ENCODE measurements at places on chromosomes 13 and 19. TPM values are rescaled to one million over a fixed set of nuclear protein-coding genes. Genes with fewer than 3 reads are reported as not detected.

GRCh38 chr19:461721-462551 lies 1.1 kb upstream of the SHC2 start:
- DNase-seq, result no peak

DNA sequence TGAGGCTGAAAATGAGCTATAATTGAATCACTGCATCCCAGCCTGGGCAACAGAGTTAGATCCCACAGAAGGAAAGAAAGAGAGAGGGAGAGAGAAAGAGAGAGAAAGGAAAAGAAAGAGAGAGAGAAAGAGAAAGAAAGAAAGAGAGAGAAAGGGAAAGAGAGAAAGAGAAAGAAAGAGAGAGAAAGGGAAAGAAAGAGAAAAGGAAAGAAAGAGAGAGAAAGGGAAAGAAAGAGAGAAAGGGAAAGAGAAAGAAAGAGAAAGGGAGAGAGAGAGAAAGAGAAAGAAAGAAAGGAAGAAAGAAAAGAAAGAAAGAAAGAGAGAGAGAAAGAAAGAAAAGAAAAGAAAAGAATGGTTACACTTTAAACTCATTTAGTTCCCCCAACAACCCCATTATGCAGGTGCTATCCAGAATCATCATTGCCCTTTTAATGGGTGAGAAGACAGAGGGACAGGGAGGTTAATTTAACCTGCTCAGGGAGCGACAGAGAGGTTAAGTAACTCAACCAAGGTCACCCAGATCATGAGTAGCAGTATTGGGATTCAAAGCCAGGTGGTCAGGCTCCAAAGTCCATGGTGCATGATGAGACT lies 10.2 kb upstream of the DPP9 start:
- DNase-seq, result no peak

DNA sequence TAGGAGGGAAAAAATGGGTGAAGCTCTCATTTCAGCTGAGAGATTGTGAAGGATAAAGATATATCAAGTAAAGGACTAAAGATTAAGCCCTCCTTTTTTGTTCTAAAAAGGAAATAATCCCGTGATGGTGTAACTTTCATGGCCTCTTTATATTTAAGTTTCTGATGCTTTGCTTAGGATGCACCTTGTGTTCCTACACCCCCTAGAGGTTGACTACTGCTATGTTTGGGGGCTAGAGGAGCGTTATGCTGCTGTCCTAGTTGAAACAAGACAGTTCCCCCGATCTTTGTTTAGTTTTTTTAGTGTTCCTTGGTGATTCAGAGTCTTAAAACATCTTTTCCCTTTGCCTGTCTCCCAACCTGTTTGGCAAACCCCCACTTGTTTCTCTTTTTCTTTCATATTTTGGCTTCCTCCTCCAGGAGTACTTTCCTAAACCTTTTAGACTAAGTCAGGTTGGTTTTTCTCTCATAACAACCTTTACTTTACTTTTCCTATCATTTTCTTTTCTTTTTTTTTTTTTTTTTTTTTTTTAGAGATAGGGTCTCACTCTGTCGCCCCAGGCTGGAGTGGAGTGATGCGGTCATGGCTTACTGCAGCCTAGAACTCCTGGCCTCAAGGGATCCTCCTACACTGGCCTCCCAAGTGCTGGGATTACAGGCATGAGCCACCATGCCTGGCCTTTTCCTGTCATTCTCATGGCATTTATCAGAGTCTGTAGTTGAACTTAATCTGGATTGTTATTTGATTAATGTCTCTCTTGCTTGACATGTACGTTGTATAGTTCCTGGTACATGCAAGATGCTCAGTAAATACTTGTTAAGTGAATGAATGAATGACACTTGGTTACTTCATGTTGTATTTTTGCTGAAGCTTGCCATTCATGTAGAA lies 2.8 kb downstream of the UBA2 start:
- DNase-seq, result peak; percentile 31

DNA sequence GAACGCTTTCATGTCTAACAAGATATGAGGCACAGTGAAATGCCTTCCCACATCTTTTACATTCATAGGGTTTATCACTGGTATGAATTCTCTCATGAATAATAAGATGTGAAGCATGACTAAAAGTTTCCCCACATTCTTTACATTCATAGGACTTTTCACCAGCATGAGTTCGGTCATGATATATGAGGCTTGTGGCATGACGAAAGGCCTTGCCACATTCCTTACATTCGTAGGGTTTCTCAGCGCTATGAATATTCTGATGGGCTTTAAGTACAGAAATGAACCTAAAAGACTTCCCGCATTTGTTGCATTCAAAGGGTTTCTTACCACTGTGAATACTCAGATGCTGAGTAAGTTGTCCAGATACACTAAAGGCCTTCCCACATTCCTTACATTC lies 21.3 kb downstream of the ZNF607 start:
- no peak for DNase-seq

Gene LRFN3
- total RNA-seq, result 6.4 TPM
